CD4-positive, alpha-beta T cell (primary cell): ENCODE measurements at places on chromosomes 3 and 15.
A peak's percentile ranks its signal among the peaks of the same experiment; 100 is the strongest.

DNA sequence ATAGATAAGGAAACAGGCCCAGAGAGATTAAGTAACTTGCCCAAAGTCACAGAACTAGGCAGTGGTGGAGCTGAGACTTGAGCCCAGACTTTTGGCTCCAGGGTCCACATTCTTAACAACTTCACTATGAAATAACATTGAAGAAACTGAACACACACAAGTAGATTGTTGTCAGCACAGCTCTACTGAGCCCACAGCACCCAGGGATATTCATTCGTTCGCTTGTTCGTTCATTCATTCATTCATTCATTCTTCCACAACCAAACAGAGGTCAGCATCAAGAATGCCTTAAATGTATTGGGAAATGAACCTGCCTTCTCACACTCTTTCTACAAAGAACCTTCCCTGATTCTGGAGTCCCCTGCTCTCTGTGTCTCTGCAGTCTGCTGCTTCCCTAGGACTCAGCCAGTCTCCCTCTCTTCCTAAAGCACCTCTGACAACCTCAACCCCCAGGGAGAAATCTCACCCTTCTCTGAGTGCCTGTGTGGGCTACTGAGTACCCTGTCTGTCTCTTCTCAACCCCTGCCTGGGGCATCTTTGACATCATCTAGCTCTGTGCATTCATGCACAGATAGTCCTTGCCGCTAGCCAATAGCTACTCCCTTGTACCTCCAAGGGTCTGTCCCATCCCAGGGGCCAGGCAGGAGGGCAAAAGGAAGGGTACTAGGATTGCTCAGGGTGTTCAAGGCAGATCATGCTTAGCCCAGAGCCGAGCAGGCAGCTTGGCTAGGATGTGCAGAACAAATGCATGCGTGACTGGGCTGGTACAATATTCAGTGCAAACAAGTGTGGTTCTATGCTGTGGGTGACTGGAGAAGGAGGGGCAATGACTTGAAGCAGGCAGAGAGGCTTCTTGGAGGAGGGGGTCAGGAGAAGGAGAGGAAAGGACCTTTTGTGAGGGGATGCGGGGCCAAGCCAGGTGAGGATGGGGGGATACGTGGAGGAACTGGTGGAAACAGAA lies 3.4 kb downstream of the LINGO1 start:
- no peak for DNase-seq
- H3K27me3 ChIP-seq, result peaks cover 27% of the 10 kb centered on the region
- H3K27ac ChIP-seq, result no peak overlapping the region
- H3K4me1 ChIP-seq, result peaks cover 14% of the 10 kb centered on the region

DNA sequence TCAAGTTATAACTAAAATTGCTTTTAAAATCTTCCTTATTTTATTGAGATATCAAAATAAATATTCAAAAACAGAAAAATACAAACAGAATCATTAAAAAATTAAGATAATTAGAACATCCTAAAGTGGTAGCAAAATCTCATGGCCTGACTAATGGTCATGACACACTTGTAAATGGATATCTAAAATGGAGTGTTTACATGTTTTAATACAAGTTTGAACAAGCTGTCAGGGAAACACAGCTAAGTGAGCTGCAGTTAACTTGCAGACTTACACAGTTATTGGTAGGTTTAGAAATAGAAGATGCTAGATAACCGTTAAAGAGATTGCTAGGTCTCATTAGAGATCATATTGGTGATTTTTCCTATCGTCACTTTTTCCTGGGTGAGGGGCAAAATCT lies 242.3 kb downstream of the LPP start:
- H3K27ac ChIP-seq, result no peak overlapping the region
- H3K4me3 ChIP-seq, result no peak overlapping the region
- peaks cover 3% of the 10 kb centered on the region for H3K4me1 ChIP-seq
- no peaks in the 10 kb centered on the region for H3K27me3 ChIP-seq

DNA sequence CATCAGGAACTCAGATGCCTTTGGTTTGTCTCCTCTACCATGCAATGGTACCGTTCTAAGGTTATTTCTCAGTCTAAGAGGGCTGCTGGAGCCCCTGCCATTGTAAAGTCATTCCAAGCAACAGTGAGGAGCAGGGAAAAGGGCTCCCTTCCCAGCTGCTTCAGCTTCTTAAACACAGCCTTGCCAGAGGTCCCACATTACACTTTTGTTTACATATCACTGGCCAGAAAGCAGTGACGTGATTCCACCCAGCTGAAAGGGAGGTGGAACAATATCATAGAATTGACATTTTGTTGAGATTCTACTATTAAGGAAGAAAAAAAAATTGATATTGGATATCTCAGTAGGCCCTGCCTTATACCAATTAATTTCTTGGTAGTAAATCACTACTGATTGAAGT lies 194.6 kb downstream of the SUCLG2 start:
- H3K36me3 ChIP-seq, result peaks cover 14% of the 10 kb centered on the region
- no peaks in the 10 kb centered on the region for H3K4me1 ChIP-seq
- no peak for DNase-seq
- H3K27me3 ChIP-seq, result no peaks in the 10 kb centered on the region

- H3K27me3 ChIP-seq, result no peaks in the 10 kb centered on the region
- H3K27ac ChIP-seq, result no peak overlapping the region
- H3K4me3 ChIP-seq, result no peak overlapping the region
- H3K4me1 ChIP-seq, result no peaks in the 10 kb centered on the region
Observed at GRCh38 chr3:5731100-5731499, 543.6 kb downstream of the EDEM1 start.

DNA sequence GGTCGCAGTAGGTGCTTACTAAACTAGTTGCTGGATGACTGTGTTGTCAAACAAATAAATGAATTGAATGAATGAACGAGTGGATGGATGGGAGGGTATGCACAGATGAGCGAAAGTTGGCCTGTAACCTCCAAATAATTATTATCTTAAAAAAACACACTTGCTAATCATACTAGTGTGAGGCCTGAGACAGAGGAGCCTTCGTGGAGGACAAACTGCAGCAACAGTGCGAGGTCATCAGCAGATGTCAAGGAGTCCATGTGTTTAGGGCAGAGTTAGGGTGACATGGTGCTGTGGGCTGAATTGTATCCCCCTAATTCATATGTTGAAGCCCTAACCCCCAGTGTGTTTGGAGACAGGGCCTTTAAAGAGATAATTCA lies 24.4 kb downstream of the CORO2B start:
- no peaks in the 10 kb centered on the region for H3K4me1 ChIP-seq
- H3K27me3 ChIP-seq, result no peaks in the 10 kb centered on the region
- no peak overlapping the region for H3K4me3 ChIP-seq
- H3K36me3 ChIP-seq, result no peaks in the 10 kb centered on the region
- H3K27ac ChIP-seq, result no peak overlapping the region
- no peak for DNase-seq

DNA sequence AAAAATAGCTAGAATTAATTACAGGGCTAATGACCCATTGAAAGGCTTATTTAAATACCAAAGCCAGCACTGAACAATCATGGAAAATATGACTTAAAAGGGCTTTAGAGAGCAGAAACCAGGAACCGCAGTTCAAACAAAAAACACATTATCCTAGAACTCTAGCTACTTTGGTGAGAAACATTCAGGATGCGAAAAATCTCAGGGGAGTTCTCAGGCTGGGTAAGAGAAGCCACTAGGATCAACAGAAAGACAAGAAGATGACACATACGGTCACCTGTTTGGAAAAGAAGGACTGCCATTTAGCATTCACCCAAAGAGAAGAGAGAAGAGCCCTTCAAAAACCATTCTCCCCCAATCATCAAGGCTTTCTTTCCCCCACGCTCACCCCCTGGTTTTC lies 75.6 kb upstream of the ICE2 start:
- no peak overlapping the region for H3K27ac ChIP-seq
- no peaks in the 10 kb centered on the region for H3K27me3 ChIP-seq
- H3K4me3 ChIP-seq, result no peak overlapping the region

- H3K27me3 ChIP-seq, result no peaks in the 10 kb centered on the region
- H3K36me3 ChIP-seq, result peaks cover 17% of the 10 kb centered on the region
- no peak overlapping the region for H3K4me3 ChIP-seq
- no peaks in the 10 kb centered on the region for H3K4me1 ChIP-seq
- peak; percentile 39 for DNase-seq
- H3K27ac ChIP-seq, result no peak overlapping the region
Observed at GRCh38 chr15:99631255-99631654, 65.5 kb downstream of the MEF2A start.

- H3K4me3 ChIP-seq, result peak within 1 kb of the TSS; percentile 89
- no peaks in the 10 kb centered on the region for H3K36me3 ChIP-seq
- no peaks in the 10 kb centered on the region for H3K27me3 ChIP-seq
- H3K27ac ChIP-seq, result peak within 1 kb of the TSS; percentile 85
- DNase-seq, result peak; percentile 74
Observed at GRCh38 chr15:24954783-24955530, at the start of the genes SNRPN and SNURF. Gene SNRPN, plus strand, starts transcription at chr15:24954987. Its CDS starts 19,467 bp downstream, at chr15:24974454. Gene SNURF, plus strand, starts transcription at chr15:24954987. Its CDS starts 62 bp downstream, at chr15:24955049.

- no peaks in the 10 kb centered on the region for H3K27me3 ChIP-seq
- H3K4me1 ChIP-seq, result no peaks in the 10 kb centered on the region
- no peak overlapping the region for H3K27ac ChIP-seq
- no peak for DNase-seq
Observed at GRCh38 chr3:21944251-21944650, 193.2 kb upstream of the ZNF385D start.

GRCh38 chr3:8895829-8896228 lies 67.4 kb downstream of the RAD18 start:
- no peaks in the 10 kb centered on the region for H3K27me3 ChIP-seq
- DNase-seq, result no peak
- H3K27ac ChIP-seq, result no peak overlapping the region
- no peak overlapping the region for H3K4me3 ChIP-seq
- peaks cover 4% of the 10 kb centered on the region for H3K36me3 ChIP-seq

DNA sequence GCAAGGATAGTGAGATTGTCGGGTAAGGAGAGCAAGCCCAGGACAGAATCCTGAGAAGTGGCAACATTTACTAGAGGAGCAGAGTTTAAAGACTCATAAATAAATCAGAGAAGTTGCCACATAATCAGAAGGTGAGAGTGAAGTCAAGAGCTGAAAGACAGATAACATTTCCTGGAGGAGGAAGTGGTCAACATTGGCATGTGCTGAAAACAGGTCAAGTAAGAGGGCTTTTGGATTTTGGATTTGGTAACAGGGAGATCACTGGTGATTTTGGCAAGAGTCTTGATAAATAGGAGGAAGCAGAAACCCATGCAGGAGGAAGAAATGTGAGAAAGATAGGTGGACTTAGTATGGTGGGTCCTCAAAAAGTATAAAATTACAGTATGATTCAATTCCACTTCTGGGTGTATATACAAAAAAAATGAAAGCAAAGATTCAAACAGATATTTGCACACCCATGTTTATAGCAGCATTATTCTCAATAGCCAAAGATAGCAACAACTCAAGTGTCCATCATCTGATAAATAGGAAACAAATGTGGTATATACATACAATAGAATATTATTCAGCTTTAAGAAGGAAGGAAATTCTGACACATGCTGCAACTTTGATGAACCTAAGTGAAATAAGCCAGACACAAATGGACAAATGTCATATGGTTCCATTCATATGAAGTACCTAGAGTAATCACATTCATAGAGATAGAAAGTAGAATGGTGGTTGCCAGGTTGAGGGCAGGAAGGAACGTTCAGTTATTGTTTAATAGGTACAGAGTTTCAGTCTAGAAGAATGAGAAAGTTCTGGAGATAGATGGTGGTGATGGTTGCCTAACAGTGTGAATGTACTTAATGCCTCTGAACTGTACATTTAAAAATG lies 27.3 kb upstream of the MBNL1 start:
- H3K27ac ChIP-seq, result peak overlapping the region; percentile 76
- no peak overlapping the region for H3K4me3 ChIP-seq
- no peaks in the 10 kb centered on the region for H3K36me3 ChIP-seq
- no peak for DNase-seq
- no peaks in the 10 kb centered on the region for H3K27me3 ChIP-seq

DNA sequence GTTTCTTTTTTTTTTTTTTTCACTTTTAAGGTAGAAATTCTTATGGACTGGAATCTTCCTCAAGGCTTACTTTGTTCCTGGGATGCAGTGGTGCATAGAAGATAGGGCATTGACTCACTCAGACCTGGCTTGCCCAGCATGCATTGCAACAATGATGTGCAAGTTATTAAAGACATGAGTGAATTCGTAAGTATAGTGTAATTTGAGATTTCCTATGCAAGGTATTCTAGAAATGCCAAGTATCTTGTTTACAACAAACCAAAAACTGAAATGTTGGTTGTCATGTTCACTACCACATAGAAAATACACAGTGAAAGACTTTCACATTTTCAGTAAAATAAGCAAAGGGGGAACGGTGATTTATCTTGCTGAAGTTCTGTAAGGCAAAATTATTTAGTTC lies 56.5 kb upstream of the FNDC3B start:
- H3K4me1 ChIP-seq, result no peaks in the 10 kb centered on the region
- no peak for DNase-seq
- H3K27me3 ChIP-seq, result no peaks in the 10 kb centered on the region
- H3K27ac ChIP-seq, result no peak overlapping the region
- no peak overlapping the region for H3K4me3 ChIP-seq

DNA sequence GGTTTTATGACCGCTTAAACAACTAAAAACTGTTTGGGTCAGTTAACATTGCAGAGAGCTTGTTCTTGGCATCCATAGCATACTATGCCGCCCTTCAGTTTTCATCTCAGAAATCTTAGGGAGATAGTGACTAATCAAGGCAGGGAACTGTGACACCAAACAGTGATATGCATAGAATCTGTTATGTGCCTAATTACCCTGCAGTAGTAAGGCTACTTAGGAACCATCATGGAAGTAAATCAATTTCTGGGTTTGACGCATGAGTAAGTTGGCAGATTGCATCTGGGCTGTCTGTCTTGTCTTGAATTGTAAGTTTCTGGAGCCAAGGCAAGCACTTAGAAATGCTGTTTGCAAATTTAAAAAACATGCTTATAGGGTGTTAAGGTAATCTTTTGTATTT lies 22.5 kb downstream of the KCTD6 start:
- no peaks in the 10 kb centered on the region for H3K36me3 ChIP-seq
- DNase-seq, result no peak
- no peaks in the 10 kb centered on the region for H3K27me3 ChIP-seq
- no peak overlapping the region for H3K4me3 ChIP-seq

DNA sequence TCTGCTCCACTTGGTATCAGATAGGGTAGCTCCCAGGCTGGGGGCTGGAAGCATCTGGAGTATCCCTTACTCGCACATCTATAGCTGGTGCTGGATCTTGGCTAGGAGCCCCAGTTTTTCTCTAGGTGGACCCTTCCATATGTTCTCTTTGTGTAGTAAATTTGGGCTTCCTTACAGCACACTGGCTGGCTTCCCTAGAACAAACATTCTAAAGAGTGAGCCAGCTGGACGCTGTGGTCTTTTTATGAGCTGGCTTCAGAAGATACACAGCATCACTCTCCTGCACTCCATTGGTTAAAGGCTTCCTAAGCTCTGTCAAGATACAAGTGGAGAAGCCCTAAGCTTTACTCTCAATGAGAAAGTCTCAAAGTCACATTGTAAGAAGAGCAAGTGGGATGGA lies 322.1 kb downstream of the WDR72 start:
- H3K27ac ChIP-seq, result no peak overlapping the region
- DNase-seq, result no peak

DNA sequence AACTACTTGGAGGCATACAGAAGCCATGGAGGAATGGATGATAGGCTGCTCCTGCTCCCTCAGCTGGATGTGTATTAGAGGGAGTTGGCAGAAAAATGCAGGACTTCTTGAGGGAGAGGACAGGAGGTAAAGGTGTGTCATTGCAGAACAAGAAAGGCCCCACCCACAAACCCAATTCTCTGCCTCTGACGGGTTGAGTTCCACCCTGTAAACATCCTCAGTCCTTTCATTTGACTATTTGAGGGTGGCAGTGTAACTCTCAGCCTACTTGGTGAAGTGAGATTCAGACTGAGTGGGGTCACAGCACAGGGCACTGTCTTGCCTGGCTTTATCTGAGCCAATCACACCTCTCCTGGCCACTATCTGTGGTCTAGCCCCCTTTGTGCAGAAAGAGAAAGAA lies at the start of gene TPRG1:
Gene TPRG1, plus strand, starts transcription at position 265 of the 400 bp plus-strand sequence. CDS start 35,414 bp downstream, outside the sequence.
- H3K4me3 ChIP-seq, result no peak within 1 kb of the TSS
- no peak for DNase-seq
- no peaks in the 10 kb centered on the region for H3K36me3 ChIP-seq
- peaks cover 5% of the 10 kb centered on the region for H3K4me1 ChIP-seq
